Occipital lobe (tissue), 3 donors: ENCODE measurements at places on chromosomes 3 and 15. TPM values are rescaled to one million over a fixed set of nuclear protein-coding genes. Genes with fewer than 3 reads are reported as not detected.

The ADCY5 gene
- total RNA-seq, result 30.7 TPM

The ANKUB1 gene
- 0.78 TPM for total RNA-seq

DNA sequence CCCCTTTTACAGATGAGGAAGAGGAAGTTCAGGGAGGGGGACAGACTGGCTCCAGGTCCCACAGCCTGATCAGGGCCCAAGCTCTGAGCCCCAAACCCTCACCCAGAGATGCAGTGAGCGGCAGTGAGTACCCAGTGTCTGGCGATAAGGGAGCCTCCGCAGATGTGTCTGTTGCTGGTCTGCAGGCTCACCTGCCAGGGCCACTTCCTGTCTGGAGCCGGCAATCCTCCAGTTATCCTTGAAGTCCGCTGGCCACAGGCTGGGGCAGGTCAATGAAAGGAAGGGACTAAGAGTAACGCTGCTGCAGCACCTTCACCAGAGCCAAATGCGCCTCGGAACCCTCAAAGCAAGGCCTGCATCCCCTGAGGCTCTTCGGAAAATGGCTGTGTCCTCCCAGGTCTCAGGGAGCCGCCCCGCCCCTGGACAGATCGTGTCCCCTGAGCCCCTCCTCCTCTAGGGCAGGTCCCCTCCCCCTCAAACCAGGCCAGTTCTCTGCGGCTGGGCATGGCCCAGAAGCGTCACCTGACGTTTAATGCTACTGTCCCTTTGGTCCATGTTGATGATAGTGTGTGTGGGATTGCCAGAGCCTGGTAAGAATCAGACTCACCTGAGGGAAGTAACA is 51.5 kb downstream of the MYL3 start:
- no peak for DNase-seq

DNA sequence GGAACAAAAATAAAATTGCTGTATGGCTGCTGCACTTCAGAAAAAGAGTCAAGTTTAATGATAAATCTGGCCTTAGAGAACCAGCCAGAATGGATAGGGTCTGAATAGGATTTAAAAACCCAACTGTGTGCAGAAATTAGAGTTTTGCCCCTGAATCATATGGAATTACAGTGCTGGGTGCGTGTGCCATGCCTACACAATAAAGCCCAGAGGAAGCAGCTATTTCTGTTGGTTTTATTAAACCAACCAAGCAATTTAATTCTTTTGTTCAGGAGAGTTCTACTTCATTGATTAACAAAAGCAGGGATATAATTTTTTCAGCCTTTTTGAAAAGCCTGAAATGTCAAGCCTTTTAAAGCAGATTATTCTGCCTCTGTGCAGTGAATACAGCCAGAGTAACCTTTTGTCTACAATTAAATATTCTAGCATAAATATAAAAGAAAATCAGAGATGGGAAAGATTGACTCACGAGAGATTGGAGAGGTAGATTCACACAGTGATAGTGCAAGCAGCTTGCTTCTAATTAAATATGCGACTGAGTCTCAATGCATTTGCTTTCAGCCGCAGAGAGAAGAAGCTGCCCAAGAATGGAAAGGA is 66.7 kb upstream of the DNAJC19 start:
- no peak for DNase-seq

DNA sequence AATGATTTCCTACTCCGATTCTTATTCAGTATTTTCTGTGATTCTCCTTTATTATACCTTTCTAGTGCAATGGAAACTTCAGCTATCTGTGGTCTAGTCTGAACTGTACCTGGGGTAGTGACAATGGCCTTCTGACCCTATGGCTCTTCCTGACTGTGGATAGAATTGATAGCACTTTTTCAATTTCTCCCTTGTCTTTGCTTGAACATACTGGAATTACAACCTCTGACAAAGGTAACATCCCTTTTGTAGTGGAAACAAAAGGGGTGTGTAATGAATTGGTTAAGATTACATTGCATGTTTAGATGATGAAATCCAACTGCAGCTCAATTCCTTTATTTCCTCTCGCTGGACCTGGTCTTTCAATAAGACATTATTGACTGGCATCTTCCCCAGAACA is 21.0 kb upstream of the SOX2 start:
- no peak for DNase-seq

The HIGD2B gene
- 0.47 TPM for total RNA-seq

The FURIN gene
- 8.7 TPM for total RNA-seq

GRCh38 chr3:10981961-10982360 is 10.6 kb upstream of the SLC6A1 start:
- no peak for DNase-seq

The SNURF gene
- total RNA-seq, result 51.9 TPM

The NOX5 gene
- under 0.01 TPM for total RNA-seq
